ENCODE measurements at places on chromosomes 3 and 15.

DNA sequence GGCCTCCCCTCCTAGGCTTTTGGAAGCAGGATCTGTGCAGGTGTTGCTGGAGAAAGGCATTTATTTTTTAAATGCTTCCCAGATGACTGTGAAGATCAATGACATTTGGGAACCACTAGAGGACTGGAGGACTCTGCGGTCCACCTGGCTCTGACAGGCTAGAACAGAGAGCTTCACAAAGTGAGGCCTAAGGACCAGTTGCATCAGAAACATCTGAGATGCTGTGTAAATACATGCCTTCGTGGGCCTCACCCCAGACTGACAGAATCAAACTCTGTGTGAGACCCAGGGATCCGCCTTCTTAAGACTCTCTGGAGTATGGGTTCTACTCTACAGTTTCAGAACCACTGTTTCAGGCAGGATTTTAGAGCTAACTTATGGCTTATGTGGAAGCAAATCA lies 105.0 kb upstream of the ICE2 start:
- DNase-seq: no peak

- no peak for DNase-seq
Measured at GRCh38 chr3:153232851-153233271, 70.8 kb downstream of the RAP2B start.

GRCh38 chr15:77014132-77015081 lies 19.5 kb downstream of the PSTPIP1 start:
- peak; percentile 75 for DNase-seq

- DNase-seq: no peak
Measured at GRCh38 chr3:57518276-57518915, 25.7 kb downstream of the DNAH12 start.

- DNase-seq: no peak
Measured at GRCh38 chr15:85064710-85065109, 83.1 kb downstream of the PDE8A start.

Measured in AML-193 (cell line).